Stimulated activated CD4-positive, alpha-beta T cell treated with anti-CD3 and anti-CD28 coated beads, Interleukin-2, amount 100 ng/mL, for 4 hours (primary cell): ENCODE measurements at places on chromosomes 11 and 22.

DNA sequence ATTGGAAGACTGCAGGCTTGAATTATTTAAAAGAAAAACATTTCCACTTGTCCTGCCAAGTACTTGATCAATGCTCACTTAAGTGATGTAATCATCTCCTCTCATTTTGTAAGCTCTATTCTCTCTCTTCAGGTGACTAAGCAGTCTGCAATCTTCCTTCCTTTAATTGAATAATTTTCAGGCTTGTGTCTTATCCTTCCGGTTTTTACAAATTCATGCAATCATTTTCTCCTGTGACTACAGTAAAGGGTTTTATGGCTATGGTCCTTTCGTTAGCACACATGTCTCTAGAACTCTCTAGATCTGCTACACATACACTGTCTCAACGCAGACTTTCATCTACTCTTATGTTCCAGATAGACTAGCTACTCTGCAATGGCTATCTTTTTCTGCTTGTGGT lies 12.6 kb upstream of the UPB1 start:
- no peak for DNase-seq

DNA sequence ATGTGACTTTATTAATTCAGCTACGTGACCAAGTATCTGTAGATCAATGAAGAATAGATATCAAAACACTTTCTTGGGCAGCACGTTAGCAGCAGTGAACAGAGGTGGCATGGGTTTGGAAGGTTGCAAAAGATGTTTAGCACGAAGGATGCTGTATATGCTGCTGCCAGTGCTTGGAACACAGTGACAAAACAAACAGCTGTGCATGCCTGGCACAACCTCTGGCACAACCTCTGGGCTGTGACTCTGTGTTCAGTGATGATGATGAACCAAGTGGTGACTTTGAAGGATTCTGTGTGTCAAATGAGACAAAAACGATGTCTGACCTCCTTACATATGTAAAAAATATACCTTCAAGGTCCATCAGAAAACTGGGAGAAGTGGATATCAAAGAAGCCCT lies 104.7 kb downstream of the TBC1D22A start:
- DNase-seq = no peak

DNA sequence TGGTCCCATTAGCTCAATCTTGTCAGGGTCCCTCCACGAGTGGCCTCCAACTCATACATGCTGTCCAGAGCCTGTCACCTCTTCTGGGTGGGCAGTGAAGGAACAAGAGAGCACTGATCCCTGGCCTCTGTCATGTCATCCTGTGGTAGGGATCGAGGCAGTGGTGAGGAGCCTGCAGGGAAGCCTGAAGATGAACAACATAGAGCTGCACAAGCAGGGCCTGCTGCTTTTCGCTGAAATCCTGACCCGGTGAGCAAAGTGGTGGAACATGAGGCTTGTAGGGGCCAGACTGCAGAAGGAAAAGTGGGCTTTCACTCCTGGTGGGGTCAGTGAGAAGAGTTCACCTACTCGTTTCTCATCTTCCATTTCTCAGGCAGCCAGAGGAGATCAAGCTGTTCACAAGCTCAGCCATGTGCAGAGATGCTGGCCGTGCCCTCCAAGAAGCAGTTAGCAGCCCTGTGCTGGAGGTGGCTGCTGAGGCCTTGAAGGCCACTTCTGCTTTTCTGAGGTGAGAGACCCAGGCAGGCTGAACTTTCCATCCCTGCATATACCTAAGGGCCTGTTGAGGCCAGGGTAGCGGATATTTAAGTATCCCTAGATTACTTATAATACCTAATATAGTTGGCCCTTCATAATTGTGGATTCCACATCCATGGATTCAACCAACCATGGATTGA lies 32.9 kb downstream of the MEI1 start:
- DNase-seq = no peak

GRCh38 chr11:75655605-75656004 lies 13.2 kb downstream of the MAP6 start:
- no peak for DNase-seq

- DNase-seq = no peak
Observed at GRCh38 chr11:100328626-100329340, 358.3 kb upstream of the ARHGAP42 start.
